ENCODE measurements at places on chromosomes 16 and 17.

DNA sequence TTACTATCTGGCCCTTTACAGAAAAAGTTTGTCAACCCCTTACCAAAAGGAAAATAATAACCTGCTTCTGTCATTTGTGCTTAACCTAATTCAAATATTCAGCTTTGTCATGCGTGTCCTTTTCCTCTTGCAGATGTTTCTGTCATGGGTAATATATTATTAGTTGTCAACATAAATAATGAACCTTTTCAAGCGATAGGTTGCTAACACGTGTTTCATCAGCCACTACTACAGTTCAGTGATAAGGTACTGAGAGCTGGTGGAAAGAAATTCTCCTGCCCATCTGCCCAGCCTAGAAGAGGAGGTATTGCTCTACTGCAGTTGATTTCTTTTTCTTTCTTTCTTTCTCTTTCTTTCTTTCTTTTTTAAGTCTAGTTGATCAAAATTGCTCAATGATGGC lies 12.0 kb upstream of the SRSF1 start:
- no peak for DNase-seq

DNA sequence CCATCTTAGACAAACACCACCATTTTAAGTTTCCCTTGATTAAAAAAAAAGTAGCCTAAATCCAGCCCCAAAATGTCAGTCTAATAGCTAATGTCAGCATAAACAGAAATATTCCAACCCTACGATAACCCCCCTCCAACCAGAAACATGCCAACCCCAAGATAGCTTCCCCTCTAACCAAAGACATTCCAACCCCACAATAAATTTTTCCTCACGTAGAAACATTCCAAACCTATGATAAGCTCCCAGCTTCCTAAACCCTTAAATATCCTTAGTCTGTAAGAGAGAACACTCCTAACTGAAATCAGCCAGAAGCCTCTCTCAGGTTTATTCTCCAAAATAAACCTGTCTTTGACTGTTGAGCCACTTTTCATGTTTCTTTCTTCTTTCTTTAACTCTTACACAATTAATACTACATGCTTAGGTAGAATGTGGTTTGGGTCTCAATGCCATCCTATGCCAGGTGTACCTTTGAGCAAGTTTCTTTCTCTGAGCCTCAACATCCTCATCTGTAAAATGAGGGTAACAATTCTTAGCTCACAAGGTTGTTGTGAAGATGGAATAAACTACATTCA lies 10.5 kb upstream of the KRT38 start:
- peak; percentile 49 for DNase-seq

DNA sequence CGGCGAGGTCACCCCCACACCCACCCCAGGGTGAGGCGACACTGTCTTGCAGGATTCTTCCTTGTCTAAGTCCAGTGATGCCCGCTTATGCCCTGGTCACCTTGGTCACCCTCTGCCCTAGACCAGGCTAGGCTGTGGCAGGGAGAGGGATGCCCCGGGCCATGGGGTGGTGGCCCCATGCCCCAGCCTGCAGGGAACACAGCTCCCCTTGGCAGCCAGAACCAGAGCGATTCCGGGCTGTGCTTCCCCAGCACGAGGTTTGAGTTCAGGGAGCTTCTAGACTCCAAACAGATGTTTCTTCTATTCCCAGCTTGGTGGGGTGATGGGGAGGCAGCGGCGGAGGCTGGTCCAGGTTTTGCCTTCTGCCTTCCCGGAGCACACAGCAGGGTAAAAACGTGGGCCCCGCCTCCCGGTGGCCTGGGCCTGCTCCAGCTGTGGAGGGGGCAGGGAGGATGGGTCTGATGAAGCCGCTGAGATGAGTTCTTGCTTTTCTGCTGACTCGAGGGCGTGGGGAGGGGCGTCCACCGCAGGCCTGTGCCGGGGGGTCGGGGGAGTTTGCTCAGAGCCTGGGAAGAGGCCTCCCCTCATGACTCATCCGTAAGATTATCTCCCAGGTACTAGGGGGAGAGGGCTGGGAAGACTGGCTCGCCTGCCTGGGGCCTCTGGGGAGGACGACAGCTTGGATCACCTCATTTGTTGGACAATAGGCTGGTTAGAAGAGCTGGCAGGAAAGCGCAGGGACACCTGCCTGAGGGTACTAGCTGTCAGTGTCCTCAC lies 15.4 kb downstream of the SMTNL2 start:
- DNase-seq: no peak

DNA sequence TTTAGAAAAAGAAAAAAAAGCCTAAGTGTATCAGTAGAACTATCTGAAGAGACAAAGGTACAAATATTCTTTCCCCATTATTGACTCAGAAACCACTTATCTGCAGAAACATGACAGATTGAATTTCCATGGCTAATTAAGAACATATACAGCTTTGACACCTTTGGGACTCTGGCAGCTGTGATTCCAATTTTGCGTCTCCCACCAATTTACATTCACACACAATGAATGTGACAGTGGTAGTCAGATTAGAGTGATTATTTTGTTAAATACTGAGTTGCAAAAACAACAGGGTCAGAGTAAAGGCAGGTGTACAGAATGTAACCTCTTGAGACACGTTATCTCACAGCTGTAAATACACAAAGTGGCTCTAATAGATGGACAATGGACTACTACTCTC lies 5.3 kb upstream of the PPM1D start:
- DNase-seq: no peak

- DNase-seq: no peak
These were observed 37.5 kb upstream of the ACSM2B start for GRCh38 chr16:20613481-20614185.

GRCh38 chr16:81863630-81864352 lies 84.7 kb downstream of the PLCG2 start:
- DNase-seq: no peak

DNA sequence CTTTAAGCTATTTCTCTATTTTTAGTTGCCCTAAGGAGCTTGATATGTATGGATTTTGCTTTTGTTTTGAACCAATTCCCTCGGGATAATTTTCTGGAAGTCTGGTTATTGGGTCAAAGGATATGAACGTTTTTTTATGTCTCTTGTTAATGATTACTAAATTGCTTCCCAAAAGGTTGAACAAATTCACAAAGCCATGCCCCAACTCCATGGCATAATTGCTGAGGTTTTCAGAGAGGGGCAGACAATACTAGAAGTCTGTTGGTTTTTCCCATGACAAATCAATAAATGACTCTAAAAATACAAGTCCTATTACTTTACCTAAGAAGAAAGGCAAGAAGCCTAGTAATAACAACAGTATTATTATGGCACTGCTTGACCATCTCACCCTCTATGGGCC lies 11.4 kb upstream of the AKAP1 start:
- DNase-seq: no peak

DNA sequence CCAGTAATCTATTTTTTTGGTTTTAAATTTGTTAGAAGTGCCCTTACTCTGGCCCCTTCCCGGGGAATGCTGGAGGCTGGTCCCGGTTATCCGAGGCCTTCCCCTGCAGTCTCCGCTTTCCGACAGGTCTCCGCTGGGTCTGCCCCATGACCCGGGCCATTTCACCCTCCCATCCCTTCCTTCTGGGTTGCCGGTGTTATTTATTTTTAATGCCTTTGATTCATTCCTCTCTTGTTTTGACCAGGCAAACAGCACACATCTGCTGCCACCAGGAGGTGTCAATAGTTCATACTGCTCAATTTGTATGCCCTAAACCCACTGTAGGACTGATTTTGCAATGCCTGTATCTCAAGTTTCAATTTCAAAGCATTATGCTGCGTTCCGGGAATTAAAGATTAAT lies 113.2 kb upstream of the IRX5 start:
- DNase-seq: no peak

All from AG04449 (cell line).